ENCODE measurements at places on chromosomes 5 and 9. TPM values are rescaled to one million over a fixed set of nuclear protein-coding genes. Genes with fewer than 3 reads are reported as not detected.

The PCDHA8 gene
- total RNA-seq: not detected

The GRM6 gene
- total RNA-seq: not detected

The UBTD2 gene
- 14.1 TPM for total RNA-seq

The SETX gene
- 20.9 TPM for total RNA-seq

Data from A549 treated with ZK216348 at 1 μM for 4 hours (cell line).